Activated CD4-positive, alpha-beta T cell treated with anti-CD3 and anti-CD28 coated beads, Interleukin-2, amount 50 U/mL, for 4 hours (primary cell): ENCODE measurements at places on chromosomes 4 and X.

- DNase-seq: no peak
These were observed 24.3 kb upstream of the PAK3 start for GRCh38 chrX:111071542-111072277.

GRCh38 chrX:23292354-23292987 is 42.2 kb upstream of the PTCHD1 start:
- DNase-seq: no peak

DNA sequence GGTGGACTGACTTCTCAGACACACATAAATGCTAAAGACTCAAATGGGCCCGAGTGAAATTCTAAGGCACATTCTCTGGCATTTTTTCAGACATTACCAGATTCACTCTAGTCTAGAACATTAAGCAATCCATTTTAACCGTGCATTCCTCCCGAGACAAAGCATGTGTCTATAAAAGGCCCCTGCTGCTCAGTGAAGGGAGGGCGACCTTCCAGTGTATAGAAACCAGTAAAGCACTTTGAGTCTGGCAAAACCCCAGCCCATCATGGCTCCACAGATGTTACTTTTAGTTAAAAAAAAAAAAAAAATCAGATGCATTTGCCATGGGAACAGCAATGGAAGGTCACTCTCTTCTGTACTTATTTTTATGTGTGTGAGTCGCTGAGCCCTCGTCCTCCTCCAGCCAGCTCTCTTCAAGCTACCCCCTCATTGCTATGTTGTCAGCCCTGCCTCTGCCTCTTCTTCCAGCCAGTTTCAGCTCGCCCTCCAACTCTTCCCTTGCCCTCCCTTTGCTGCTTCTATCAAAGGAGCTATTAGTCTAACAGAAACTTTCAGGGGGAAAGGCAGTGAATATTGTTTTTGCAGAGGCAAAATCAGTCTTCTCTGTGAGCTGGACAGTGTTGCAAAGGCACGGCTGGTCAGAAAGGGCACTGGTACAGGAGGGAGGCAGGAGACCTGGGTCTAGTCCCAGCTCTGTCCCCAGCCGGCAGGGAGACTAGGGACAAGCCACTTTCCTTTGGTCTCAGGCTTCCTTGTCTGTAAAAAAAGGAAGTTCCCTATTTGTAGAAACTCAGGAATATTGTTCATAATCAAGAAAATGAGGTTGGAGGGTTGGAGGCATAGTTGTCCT is 644.2 kb downstream of the ZNF674 start:
- no peak for DNase-seq

DNA sequence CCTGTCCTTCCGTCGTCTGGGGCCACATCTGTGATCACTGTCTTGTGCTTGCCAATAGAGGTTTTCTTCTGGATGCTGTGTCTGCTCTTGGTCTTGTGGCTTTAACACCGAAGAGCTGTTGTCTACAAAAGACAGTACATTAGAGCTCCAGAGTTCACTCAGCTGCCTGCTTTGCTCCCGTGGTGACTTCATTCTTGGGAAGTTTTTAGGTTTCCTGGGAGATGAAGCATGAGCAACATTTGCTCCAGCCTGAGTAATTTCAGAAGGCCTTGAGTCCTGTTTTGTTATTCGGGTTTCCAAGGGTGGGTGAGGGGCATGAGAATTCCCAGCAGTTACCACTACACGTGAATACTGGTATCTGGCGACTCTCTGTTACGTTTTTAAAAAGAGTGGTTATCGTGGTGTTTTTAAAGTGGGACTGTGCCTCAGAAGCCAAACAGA is 189.2 kb downstream of the SHROOM3 start:
- DNase-seq: no peak

GRCh38 chr4:104451573-104451972 is 43.1 kb downstream of the CXXC4 start:
- DNase-seq: no peak

- DNase-seq: no peak
These were observed 52.4 kb downstream of the CBLL2 start for GRCh38 chrX:22325096-22325495.

- DNase-seq: no peak
These were observed 227.6 kb upstream of the MAB21L2 start for GRCh38 chr4:150354214-150354796.

DNA sequence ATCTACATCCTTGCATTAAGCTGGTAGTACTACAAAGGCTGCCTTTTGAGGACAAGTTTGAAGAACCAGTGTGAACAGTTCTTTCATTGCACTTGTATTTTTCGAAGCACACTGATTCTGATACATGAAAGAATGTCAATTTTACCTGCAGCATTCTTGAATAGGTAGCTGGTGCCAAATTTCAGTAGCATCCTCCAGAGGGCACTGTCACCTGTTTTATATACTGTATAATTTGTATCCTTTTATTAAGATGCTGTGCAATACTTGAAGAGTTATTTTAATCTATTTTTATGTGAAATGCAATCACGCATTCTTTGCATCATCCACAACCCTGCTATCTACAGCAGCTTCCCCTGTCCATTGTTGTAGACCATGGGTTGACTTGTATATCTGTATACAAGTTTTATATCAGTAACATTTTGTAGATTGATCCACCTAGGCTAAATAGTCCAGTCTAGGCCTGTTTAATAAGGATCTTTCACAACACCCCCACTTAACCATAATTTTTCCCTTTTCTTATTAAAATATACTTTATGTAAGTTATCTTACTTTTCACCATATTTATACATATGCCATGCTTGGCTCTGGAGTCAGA is 325.7 kb downstream of the PCDH7 start:
- no peak for DNase-seq

DNA sequence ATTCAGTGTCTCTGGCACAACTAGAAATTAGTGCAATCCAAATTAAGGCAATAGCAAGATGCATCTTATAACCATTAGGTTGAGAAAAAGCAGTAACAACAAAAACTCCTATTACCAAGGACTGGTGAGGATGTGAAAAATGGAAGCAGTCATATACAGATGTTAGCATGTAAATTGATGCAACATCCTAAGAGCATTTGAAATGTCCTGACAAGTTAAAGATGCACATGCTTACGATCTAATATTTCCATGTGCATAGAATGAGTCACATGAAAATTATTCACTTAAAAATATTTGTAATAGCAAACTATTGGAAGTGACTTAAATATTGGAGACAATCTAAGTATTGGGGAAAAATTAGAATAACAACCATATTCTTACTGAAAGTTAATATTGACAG is 163.0 kb downstream of the FAM13A start:
- no peak for DNase-seq

- no peak for DNase-seq
These were observed 105.1 kb downstream of the CLDN22 start for GRCh38 chr4:183214912-183215488.

GRCh38 chr4:181503687-181504390 is 739.4 kb upstream of the TENM3 start:
- no peak for DNase-seq

DNA sequence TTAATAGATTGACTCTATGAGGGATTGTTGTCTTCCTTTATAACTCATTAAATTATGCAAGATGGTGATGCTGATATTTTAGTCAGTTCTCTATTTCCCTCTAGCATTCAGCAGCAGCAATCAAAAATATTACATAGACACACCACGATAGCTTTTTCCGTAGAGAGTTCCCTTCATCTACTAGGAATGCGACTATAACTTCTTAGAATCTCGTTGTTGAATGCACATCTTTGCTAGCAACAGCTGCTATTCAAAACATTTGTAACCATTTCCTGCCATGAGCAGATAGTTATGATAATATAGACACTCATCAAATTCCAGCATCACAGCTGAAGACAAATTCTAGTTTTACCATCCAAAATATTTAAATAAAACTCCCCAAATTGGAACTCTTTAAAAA is 147.4 kb upstream of the FGF13 start:
- no peak for DNase-seq

DNA sequence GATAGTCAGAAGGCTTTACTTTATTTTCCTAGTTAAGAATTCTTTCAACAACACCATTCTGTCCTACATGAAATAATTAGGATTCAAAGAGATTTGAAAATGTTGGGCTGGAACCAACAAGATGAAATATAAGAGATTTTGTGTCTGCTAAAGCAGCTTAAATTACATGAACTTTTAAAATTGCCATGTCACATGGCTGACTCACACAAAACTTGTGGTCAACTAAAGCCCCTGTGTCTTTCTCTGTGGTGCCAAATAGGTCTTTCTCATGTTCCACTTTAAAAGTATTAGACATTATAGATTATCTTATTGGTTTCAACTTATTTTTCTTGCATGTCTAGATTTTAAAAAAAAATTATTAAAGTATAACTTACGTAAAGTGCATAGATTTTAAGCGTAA is 60.8 kb upstream of the FHL1 start:
- DNase-seq: no peak

- DNase-seq: no peak
These were observed 283.7 kb downstream of the RAPGEF2 start for GRCh38 chr4:159386620-159387019.

DNA sequence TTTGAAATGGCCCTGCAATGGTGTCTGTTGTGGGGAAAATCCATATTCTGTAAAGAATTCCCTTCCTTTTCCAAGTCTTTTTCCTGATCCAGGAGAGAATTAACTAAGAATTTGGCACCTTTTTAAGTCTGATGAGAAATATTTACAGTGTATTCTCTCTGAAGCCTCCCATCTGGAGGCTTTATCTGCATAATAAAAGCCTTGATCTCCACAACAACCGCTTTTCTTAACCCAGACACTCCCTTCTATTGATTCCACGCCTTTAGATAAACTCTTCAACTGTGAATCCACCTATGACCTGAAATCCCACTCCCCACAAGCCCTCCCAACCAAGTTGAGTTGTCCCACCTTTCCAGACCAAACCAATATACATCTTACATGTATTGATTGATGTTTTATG is 43.1 kb upstream of the TMPRSS11E start:
- no peak for DNase-seq

DNA sequence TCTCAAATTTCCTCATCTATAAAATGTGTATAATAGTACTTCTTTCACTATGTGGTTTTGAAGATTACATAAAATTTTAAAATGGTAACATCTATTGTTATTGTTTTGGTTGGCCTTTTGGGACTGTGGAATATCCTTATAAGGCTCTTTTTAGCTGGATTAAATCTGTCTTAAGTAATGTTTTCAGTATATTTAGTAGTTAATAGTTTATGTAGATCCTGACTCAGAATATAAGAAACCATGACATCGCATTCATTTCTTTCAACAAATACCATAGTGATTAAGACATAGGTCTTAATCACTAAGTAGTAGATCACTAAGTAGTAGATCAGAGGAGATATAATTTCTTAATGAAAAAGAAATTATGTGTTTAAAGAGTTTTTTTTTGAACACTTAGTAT is 48.5 kb downstream of the MRPL1 start:
- DNase-seq: no peak

GRCh38 chr4:175752664-175753063 is 59.4 kb downstream of the GPM6A start:
- DNase-seq: no peak

DNA sequence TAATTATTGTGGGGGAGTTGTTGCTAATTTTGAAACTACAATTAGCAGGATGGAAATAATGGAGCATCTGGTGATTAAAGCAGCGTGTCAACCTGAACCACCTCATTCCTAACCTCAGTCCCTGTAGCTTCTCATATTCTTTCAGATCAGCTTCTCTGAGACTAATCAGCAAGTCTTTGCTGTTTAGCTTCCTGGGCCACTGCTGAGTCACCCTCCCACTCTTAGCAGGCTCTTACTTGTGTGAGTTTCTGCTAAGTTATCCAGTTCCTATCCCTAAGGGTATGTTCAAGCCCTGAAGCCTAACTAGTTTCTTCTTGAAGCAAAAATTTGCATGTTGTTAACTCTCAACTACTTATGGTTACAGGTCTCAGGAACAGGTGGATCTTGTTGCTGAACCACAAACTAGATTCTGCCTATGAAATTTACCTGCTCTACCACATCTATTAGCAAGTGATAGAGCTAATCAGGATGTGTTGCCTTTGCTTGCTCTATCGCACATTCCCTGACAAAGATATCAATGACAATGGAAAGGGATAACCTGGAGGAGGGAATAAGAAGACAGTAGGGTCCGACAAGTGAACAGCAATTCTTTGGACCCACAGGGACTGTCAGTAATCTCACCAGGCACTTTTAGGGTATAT is 134.2 kb downstream of the EIF4E start:
- DNase-seq: peak; percentile 28

GRCh38 chrX:133670383-133670782 is 255.1 kb upstream of the GPC4 start:
- no peak for DNase-seq

DNA sequence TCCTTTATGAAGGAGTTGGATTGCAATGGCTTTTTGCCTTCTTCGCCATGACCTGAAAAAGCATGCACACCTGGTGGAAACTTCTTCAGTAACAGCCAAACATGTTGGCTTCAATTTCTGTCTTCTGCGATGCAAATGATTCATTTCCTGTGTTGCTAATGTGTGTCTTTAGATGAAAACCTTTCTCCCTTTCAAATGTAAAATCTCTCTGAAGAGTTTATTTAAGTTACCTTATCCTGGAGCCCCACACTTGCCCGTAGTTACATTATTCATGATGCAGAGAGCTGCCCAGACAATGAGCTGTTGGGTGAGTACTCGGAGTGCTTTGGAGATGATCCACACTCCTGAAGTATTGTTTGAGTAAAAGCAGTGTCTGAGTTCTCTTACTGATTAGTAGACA is 1100.9 kb downstream of the RPA4 start:
- DNase-seq: no peak

GRCh38 chr4:53014881-53015280 is 152.8 kb downstream of the RASL11B start:
- no peak for DNase-seq

DNA sequence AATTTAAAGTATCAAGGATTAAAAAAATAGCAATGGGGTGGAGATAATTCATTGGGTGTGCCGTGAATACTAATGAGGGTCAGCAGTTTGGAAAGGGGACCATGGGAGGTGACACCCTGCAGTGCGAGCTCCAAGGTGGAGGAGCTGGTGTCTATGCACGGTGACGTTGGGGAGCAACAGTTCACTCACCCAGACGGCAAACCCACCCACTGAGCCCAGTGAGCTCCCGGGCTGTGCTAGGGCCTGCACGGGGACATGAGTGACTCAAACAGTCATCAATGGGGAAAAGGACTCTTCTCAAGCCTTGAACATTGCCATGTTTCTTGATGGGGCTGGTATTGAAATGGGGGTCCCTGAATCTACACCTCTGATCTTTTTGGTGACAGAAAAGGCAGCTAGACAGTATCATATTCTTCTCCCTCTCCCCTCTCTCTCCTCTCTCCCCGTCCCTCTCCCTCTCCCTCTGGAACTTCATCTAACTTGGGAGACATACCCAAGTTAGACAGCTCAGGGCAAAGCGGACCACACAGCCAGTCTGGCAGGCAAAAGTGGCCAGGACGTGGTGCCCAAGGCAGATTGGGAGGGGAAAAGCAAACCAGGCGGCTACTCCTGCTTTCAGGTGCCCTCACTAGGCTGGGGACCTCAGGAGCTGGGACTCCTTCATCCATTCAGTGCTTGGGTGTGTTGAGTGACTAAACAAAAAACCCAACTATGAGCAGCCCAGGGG is 26.3 kb upstream of the PPP2R2C start:
- no peak for DNase-seq
